ENCODE measurements at places on chromosomes 3 and 15.
A peak's percentile ranks its signal among the peaks of the same experiment; 100 is the strongest.

- H3K36me3 ChIP-seq = no peaks in the 10 kb centered on the region
- no peak overlapping the region for H3K4me3 ChIP-seq
- no peak for DNase-seq
- H3K4me1 ChIP-seq = no peaks in the 10 kb centered on the region
- no peak overlapping the region for H3K27ac ChIP-seq
Observed at GRCh38 chr3:62570888-62571287, 197.5 kb upstream of the FEZF2 start.

DNA sequence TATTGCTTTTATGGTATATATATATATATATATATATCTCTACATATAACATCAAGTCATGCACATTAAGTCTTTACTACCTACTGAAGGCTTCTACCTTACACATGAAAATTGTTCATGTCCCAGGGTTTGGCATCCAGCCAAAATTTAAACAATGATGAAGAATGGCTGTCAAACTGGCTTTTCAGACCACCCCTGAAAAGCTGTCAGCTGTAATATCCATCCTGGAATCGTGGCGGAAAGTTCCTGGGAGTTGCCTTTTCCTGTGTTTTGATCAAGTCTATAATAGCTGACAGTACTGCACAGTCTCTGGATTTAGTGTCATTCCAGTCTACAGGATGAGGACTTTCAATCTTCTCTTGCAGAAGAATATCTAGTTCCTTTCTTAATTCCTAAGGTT lies 48.3 kb downstream of the DHX36 start:
- DNase-seq = no peak
- no peaks in the 10 kb centered on the region for H3K27me3 ChIP-seq
- H3K4me1 ChIP-seq = no peaks in the 10 kb centered on the region
- H3K36me3 ChIP-seq = peaks cover 76% of the 10 kb centered on the region

DNA sequence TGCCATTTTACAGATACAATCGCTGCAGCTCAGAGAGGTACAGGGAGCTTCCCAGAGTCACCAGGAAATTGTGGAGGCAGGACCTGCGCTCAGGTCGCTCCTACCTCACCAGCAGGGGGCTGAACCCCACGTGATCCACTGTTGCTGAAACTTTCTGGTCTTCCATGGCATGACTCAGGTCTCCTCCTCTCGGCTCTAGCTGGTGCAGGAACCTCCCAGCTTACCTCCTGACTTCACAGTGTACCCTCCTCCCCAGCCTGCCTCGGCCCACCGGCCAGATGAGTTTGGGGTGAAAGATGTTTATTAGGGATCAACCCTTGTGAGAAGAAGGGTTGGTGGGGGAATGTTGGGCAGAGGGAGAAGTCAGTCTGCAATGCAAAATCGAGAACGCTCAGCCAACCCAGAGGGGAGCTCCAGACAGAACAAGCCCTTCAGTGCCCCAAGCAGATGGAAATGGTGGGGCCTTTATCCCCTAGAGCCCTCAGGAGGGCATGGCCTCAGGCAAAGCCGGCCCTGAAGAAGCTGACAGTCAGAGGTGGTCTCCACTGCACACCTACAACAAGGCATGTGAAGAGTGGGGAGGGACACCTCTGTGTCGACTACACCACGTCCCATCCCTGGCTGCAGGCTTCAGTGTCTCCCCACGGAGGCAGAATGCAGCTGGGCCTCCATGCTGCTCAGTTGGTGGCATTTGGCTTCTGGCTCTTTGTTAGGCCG lies 118.6 kb upstream of the PRR20G start:
- H3K27ac ChIP-seq = no peak overlapping the region
- peaks cover 27% of the 10 kb centered on the region for H3K4me1 ChIP-seq
- no peak for DNase-seq
- no peak overlapping the region for H3K4me3 ChIP-seq

GRCh38 chr3:134231131-134231530 lies 19.5 kb downstream of the RYK start:
- H3K4me3 ChIP-seq = no peak overlapping the region
- H3K27me3 ChIP-seq = no peaks in the 10 kb centered on the region
- peaks cover 48% of the 10 kb centered on the region for H3K4me1 ChIP-seq
- H3K36me3 ChIP-seq = no peaks in the 10 kb centered on the region
- no peak for DNase-seq

DNA sequence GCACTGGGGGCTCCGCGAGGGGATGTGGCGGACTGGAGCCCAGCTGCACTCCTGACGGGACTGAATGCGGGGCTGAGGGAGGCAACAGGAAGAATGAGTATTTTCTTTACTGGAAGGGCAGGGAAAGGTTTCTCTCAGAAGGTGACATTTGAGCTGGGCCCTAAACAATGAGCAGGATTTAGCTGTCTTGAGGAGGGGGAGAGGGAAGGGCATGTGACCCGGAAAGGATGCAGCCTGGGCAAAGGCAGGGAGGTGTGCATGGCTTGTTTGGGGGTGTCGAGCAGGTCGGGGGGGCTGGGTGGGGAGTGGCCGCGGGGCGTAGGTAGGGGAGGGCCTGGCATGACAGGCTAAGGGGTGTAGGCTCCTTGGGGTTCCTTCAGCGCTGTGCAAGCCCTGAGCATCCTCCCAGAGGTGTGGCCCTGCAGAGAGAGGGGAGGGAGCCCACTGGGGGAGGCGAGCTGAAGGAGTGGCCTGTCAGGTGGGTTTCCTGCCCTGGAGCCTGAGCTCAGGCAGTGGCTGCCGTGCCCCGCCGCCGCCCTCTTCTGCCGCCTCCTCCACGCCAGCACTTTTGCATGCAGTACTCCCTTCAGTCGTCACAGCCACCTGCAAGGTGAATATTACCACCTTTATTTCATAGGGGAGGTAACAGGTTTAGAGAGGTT lies 17.2 kb upstream of the ANKDD1A start:
- H3K4me1 ChIP-seq = peaks cover 51% of the 10 kb centered on the region
- peak overlapping the region; percentile 93 for H3K27ac ChIP-seq
- H3K36me3 ChIP-seq = peaks cover 3% of the 10 kb centered on the region
- H3K27me3 ChIP-seq = no peaks in the 10 kb centered on the region

DNA sequence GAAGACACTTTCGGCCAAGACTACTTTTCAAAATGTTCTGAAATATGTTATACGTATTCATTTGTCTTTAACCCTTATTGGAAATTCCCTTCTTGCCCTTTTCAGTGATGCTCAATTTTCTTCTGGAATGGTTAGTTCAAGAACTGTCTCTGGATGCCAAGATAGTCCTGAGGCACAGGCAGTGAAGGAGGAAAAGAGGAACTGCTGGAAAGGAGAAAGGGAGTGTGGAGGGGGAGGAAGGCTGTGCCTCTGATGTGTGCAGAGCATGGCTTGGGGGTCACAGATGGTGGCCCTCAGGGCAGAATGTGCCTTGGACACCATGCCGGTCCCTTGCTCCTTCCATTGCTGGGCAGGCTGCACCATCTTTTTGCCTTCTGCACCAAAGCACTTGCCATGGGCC lies 73.7 kb downstream of the CEP63 start:
- no peaks in the 10 kb centered on the region for H3K27me3 ChIP-seq
- H3K36me3 ChIP-seq = no peaks in the 10 kb centered on the region

DNA sequence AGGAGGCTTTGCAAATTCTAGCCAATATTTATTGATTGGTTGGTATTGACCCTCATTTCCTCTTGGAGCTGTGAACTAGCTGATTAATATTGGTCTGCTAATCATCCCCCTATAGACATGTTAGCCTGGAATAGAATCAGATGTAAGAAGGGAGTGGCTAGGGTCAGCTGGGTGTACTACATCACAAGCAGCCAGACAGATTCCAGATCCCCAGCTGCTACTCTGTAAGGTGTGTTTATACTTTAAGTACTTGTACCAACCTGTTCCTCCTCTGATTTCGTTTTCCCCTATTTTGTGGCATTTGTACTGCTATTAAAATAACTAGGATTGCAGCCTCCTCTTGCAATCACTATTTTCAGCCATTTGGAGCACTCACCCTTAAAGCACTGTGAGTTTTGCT lies 49.9 kb downstream of the PARP15 start:
- peaks cover 2% of the 10 kb centered on the region for H3K27me3 ChIP-seq
- H3K36me3 ChIP-seq = peaks cover 12% of the 10 kb centered on the region
- no peak overlapping the region for H3K27ac ChIP-seq

DNA sequence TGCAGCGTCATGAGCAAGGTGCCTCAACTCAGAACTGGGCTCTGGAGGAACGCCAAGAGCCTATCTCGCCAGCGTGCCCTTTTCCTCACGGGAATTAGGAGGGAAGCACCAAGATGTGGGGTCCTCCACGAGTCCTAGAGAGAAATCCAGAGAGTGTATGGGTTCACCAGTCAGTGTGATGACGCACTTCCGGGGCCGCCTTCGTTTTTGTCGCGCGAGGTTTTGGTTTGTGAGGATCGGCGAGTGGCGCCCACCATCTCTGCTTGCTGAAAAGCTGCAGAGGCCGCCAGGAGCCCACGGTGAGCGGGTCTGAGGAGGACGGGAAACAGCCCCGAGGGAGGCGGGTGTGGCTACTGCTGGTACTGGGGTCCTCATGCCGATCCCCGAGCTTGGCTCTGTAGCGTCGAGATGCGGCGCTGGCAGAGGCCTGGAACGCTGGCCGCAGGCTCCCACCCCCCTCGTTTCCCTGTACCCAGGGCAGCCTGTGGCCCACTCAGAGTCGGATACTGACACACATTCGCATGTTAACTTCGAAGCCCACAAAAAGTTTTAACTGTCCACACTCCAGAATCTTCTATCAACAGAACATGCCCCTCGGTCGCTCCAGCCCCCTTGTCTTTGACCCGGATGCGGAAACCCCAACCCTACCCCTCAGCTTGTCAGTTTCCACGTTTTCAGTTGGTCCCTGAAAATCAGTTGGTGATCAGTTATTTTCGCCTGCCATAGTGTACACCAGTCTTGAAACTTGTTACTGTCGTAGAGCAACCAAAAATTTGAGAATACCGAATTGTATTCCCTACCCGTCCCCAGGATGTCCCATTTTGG lies 30.4 kb downstream of the ZNF662 start:
- H3K27me3 ChIP-seq = no peaks in the 10 kb centered on the region
- H3K4me1 ChIP-seq = no peaks in the 10 kb centered on the region
- no peak overlapping the region for H3K27ac ChIP-seq

DNA sequence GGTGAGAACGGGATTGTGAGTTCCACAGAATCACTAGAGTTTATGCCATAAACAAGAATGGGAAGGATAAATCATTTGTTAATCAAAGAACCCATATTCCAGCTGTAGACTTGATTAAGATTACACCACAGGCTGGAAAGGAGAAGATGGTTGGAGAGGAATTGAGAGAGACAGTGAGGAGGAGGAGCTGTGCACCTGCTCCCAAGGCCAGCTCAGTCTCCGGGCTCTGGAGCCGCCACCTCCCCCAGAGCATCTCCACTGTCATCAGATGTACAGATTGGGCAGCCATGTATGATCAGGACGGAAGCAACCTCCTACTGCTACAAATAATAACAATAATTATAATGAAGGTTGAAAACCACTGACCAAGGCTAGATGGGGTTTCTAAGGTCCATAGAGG lies 170.0 kb downstream of the MINAR1 start:
- no peak overlapping the region for H3K27ac ChIP-seq
- no peaks in the 10 kb centered on the region for H3K36me3 ChIP-seq
- no peaks in the 10 kb centered on the region for H3K4me1 ChIP-seq
- no peaks in the 10 kb centered on the region for H3K27me3 ChIP-seq
- no peak for DNase-seq

GRCh38 chr3:119588112-119588511 lies 8.8 kb downstream of the ADPRH start:
- no peaks in the 10 kb centered on the region for H3K36me3 ChIP-seq
- H3K4me3 ChIP-seq = no peak overlapping the region
- peaks cover 15% of the 10 kb centered on the region for H3K4me1 ChIP-seq
- peaks cover 4% of the 10 kb centered on the region for H3K27me3 ChIP-seq
- H3K27ac ChIP-seq = no peak overlapping the region

DNA sequence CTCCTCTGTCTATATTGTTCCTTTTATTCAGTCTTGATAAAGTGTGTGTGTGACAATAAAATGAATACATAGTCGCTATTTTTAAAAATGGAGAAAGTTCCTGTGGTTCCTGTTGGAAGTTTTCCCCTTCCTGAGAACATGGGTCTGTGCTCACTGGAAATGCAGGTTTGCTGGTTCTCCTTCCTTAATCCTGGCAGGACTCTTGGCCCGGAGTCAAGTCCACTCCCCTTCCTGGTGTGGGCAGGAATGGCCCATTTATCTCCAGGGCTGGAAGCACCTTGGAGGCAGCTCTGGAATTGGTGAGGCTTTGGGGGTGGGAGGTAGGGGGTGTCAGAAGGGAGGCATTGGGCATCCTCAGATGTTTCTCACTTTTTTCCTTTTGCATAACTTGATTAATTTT lies 30.1 kb downstream of the FOXL2 start:
- H3K27me3 ChIP-seq = peaks cover 10% of the 10 kb centered on the region
- no peak for DNase-seq
- no peak overlapping the region for H3K27ac ChIP-seq

- no peaks in the 10 kb centered on the region for H3K27me3 ChIP-seq
- no peak overlapping the region for H3K27ac ChIP-seq
- peaks cover 4% of the 10 kb centered on the region for H3K4me1 ChIP-seq
- H3K4me3 ChIP-seq = no peak overlapping the region
- peaks cover 24% of the 10 kb centered on the region for H3K36me3 ChIP-seq
Observed at GRCh38 chr3:149717391-149718056, 34.8 kb downstream of the COMMD2 start.

GRCh38 chr3:172885704-172886103 lies 135.2 kb downstream of the ECT2 start:
- H3K27me3 ChIP-seq = no peaks in the 10 kb centered on the region
- no peak overlapping the region for H3K4me3 ChIP-seq
- H3K4me1 ChIP-seq = no peaks in the 10 kb centered on the region
- H3K27ac ChIP-seq = no peak overlapping the region

- no peaks in the 10 kb centered on the region for H3K4me1 ChIP-seq
- no peak overlapping the region for H3K27ac ChIP-seq
- no peaks in the 10 kb centered on the region for H3K27me3 ChIP-seq
- no peak overlapping the region for H3K4me3 ChIP-seq
Observed at GRCh38 chr15:42692997-42693396, 43.9 kb downstream of the CDAN1 start.
